ENCODE measurements at places on chromosomes 1 and 21. TPM values are rescaled to one million over a fixed set of nuclear protein-coding genes. Genes with fewer than 3 reads are reported as not detected.

DNA sequence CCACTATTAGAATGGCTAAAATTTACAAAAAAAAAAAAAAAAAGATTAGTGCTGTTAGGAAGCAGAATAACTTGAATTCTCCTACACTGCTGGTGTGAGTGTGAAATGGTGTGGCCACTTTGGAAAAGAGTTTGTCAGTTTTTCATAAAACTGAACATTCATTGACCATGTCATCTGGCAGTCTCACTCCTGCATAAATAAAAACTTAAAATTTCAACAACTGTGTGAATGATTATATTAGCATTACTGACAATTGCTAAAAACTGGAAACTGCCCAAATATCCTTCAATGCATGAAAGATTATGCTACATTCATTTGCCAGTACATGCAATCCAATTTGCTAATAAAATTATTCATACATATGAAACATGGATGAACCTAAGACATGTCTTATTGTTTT, 570.9 kb downstream of the NEGR1 start:
- DNase-seq: no peak

DNA sequence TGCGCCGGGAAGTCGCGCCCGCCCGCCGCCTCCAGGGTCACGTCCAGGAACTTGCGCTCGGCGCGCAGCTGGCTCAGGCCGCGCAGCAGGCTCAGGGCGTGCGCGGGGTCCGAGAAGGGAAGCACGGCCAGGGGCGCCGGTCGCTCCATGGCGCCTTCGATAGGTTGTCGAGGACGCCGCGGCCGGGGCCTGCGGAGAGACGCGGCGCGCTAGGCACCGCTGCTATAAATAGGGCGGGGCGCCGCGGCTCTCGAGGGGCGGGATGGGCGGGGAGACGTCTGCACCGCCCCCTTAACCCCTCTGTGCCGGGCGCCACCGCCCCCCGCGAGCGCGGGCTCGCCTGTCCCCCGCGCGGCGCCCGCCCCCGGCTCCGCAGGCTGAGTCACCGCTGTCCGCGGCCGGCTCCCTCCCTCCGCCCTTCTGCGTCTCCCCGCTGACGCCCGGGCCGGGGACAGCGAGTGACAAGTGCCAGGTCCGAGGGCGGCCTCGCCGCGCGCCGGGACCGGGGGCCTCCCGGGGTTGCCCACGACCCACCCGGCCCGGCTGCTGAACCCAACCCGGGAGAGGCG, at the start of gene KLHL21:
Gene KLHL21, minus strand, starts transcription at position 201 of the 569 bp plus-strand sequence. Its CDS starts 52 bp downstream, at position 149.
- peak; percentile 93 for DNase-seq

GRCh38 chr1:27392096-27392777, at the start of gene GPR3:
GPR3 (plus strand) TSS chr1:27392622; CDS start chr1:27393799, 1,177 bp downstream.
- peak; percentile 96 for DNase-seq

DNA sequence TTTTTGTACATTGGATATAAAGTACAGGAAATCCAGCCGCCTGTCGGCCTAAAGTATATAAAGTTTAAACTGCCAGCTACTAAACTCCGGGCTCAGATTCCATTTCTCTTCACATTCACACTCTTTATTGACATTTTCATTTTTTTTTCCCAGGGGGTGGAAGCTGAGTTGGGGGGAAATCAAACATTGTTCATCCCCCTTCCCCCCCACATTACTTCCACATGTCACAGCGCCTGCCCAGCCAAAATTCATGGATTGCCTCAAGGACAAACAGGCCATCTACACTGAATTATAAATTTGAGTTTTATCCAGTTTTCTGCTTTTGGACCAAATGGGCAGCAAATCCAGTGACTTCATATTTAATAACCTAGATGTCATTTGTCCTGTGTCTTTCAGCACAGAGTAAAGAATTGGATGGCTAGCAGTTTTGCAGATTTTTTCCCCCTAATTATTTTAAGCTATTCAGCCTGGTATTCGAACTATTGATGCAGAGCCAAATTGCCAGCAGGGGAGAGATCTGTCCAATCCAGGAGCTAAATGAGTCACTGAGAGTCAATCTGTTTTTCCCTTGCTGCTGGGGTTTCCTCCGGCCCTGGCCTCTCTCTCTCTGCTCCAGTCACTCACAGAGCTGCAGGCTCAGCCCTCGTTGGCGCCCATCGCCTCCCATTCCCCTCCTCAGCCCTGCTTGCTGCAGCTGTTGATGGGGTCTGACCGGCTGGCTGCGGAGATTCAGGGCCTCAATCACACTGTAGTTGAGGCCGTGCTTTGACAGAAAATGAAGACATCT, 98.0 kb downstream of the LMO4 start:
- DNase-seq: no peak

DNA sequence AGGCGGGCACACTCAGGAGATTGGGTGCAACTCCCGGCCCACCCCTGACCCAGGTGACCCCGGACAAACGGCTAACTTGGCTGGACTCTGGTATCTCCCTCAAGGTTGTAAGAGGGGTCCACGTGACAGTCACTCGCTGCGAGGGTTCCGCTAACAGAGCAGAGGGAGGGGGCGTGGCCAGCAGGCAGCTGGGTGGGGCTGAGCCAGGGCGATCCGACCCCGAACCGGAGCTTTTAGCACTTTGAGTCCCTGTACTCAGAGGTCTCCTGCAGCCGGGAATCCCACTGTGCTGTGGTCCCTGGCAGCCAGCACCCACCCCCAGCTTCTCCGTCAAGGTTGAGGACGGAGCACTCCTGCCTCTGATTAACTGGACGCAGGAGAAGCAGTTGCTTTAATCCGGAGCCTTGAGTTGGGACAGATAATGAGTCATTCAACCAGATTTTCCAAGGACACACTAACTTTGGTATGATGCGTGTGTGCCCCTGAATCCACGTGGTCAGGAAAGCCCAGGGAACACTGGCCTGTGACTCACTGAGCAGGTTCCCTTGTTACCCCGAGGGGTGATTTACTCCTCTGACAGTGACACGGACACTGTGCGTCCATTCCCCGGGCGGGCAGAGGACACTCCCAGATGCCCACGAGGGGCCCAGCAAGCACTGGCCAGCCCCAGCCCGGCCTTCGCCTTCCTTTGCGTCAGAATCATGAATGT, 16.8 kb downstream of the TRPM2 start:
- no peak for DNase-seq

DNA sequence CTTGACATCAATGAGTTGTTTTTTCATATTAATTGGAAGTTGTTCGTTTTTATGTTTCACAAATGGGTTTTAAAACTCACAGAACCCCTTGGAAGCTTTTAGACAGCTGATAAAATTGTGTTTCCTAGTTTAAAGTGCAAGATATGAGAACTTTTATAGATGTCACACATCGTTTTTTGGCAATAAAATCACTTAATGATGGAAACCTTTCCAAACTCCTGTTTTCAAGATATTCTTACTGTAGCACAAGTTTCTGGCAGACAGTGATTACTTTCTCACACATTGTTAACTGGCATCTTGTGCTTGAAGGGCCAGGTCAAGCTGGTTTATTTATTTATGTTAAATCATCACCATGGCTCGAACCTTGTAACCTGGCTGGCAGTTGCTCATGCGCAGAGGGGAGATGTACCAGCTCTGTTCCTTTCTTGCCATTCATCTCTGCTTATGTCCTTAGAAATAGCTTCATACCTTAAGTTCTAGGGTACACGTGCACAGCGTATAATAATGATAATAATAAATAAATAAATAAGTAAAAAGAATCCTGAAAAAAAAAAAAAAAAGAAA, 10.2 kb upstream of the RCAN1 start:
- DNase-seq: no peak

DNA sequence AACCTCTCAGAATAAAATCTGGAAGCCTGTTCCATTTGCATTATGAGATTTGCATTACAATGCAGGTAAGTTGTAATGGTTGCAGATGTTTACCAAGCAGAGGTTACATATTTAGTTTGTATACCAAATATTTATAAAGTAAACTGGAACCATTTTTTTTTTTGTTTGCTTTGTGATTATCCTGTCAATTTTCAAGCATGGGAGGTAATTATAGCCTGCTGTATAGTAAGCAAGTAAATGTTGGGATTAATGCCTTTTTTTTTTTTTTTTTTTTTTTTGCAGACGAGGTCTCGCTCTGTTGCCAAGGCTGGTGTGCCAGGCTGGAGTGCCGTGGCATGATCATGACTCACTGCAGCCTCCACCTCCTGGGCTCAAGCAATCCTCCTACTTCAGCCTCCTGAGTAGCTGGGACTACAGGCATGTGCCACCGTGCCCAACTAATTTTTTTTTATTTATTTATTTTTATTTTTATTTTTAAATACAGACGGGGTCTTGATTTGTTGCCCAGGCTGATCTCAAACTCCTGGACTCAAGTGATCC, 21.0 kb downstream of the NFYC start:
- no peak for DNase-seq

GRCh38 chr1:22121421-22121911, 21.4 kb downstream of the WNT4 start:
- no peak for DNase-seq

- DNase-seq: no peak
Measured at GRCh38 chr1:214582289-214582891, 20.6 kb upstream of the CENPF start.

GRCh38 chr1:67741736-67742135, 56.7 kb downstream of the GADD45A start:
- no peak for DNase-seq

DNA sequence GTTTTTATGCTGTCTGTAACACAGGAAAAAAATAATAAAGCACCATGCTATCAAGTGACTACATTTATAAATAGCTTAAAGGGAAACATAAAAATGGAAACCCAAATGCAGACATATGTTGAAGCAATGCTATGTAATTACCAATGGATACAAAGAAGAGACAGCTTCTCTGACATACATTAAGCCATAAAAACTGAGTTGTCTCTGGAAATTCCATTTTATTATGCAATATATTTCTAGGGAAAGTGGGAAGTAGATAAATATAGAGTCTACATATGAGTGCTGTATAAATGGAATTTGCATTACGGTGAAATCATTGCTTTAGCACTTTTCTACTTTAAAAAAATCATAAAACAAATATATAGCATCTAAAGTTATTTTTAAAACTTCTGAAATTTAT, 135.2 kb upstream of the COL11A1 start:
- no peak for DNase-seq

DNA sequence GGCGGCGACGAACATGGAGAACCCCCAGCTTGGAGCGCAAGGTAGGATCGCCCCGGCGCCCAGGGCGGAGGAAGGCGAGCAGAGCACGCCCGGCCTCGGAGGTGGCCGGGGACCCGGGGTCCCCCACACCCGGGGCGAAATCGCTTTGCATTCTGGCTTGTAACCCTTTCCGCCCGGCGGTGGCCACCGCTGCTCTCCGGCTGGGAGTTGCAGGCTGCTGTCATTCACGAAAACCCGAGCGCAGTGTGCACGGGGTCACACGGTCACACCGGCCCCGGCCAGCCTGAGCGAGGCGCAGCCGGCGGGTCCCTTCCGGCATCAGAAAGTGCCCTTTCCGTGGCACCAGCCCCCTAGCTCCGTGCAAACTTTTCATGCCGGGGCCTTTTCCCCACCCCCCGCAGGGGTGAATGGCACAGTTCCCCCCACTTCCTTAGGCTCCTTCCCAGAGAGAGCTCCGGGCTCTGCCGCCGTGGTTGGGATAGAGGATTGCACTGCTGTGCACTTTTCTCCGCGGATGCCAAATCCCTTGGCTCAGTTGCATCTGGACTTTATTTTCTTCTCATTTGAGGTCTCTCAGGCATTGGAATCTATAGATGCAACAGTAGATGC, 802 bp downstream of the KAZN start:
- DNase-seq: no peak

DNA sequence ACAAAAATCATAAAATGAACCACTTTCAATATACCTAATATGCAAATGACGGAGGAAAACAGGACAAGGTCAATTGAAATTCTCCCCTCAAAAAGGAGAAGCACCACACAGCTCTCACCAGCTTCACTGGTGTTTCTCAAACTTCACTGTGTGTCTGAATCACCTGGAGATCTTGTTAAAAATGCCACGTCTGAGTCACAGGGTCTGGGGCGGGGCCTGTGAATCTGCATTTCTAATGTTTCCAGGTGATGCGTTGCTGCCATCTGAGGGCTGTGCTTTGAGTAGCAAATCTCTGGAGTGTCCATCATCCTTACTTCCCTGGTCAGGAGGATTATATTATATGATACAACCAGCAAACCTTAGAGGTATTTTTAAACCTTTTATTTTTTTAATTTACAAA, 9.0 kb downstream of the CLDN19 start:
- no peak for DNase-seq

- DNase-seq: no peak
Measured at GRCh38 chr1:218516526-218516925, 171.4 kb downstream of the TGFB2 start.

GRCh38 chr1:66893712-66894111, 30.9 kb downstream of the DNAI4 start:
- DNase-seq: no peak

DNA sequence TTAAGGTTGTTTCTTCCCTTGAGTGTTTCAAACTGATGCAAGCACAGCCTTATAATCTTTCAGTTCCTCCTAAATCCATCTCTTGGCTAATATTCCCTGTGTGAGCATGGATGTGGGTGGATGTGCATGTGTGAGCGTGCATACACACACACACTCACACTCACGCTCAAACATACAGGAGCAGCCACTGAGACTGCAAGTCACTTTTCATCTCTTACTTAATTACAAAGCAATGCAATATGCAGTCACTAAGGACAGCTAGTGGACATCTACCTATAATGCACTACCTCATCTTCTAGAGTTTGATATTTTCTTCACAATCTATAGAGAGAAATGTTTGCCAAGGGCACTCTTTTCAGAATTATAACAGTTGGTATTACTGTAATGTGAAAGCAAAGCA, 1.4 kb downstream of the ESRRG start:
- no peak for DNase-seq

DNA sequence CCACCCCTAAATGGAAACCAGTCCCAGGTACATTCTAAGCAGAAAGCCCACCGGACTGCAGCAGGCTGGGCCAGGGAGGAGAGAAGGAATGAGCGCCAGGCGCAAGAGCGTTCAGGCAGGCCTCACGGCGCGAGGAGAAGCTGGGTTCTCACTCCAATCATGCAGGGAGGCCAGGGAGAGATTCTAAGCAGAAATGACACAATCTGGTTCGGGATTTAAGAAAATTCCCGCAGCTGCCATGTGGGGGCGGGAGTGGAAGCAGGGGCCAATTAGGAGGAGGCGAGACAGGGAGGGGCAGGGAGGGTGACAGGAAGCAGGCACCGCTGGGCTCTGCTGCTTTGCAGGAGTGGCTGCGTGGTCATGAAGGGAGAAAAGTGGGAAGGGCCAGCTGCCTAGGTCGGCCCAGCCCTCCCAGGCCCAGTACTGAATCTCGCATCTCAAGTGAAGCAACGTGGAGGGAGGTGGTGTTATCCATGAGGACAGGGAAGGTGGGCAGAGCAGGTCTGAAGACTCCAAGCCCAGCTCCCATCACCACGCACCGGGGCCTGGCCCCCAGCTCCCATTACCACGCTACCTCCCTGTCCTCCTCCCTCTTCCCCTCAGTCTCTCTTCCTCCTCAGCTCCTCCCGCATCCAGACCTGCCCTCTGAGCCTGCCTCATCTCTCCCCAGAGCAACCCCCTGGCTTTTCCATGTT, 11.8 kb downstream of the NPHP4 start:
- peak; percentile 87 for DNase-seq

ATP1A4 gene
- not detected for total RNA-seq

PDPN gene
- total RNA-seq: 24.1 TPM

LORICRIN gene
- not detected for total RNA-seq

PLPPR4 gene
- 0.24 TPM for total RNA-seq
